ENCODE measurements at places on chromosomes 11 and 22.
A peak's percentile ranks its signal among the peaks of the same experiment; 100 is the strongest.

GRCh38 chr11:13061294-13061990 lies 52.3 kb downstream of the RASSF10 start:
- no peak overlapping the region for H3K4me3 ChIP-seq
- no peaks in the 10 kb centered on the region for H3K36me3 ChIP-seq
- no peak overlapping the region for H3K27ac ChIP-seq
- no peaks in the 10 kb centered on the region for H3K27me3 ChIP-seq
- DNase-seq = no peak

DNA sequence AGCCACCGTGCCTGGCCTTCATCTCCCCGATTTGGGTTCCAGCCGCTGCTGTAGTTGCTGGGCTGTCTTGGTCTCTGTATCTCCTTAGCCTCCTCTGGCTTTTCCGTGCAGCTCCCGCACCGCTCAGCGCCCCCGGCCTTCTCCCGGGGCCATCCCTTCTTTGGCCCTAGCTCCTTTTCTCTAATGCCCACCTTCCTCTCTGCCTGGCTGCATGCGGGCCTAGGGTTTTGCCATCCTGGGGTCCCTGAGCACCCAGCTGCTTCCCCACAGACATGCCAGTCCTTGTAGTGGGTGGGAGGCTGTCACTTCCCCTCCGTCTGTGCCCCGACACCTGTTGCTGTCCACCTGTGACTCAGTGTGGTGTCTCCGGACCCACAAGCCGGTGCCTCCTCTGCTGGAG lies 36.4 kb downstream of the KCNJ4 start:
- no peaks in the 10 kb centered on the region for H3K36me3 ChIP-seq
- H3K4me3 ChIP-seq = no peak overlapping the region
- H3K4me1 ChIP-seq = peaks cover 10% of the 10 kb centered on the region
- H3K27me3 ChIP-seq = no peaks in the 10 kb centered on the region
- no peak for DNase-seq
- H3K27ac ChIP-seq = no peak overlapping the region

GRCh38 chr11:112610494-112610893 lies 349.8 kb upstream of the PLET1 start:
- peaks cover 88% of the 10 kb centered on the region for H3K4me1 ChIP-seq
- no peak for DNase-seq

DNA sequence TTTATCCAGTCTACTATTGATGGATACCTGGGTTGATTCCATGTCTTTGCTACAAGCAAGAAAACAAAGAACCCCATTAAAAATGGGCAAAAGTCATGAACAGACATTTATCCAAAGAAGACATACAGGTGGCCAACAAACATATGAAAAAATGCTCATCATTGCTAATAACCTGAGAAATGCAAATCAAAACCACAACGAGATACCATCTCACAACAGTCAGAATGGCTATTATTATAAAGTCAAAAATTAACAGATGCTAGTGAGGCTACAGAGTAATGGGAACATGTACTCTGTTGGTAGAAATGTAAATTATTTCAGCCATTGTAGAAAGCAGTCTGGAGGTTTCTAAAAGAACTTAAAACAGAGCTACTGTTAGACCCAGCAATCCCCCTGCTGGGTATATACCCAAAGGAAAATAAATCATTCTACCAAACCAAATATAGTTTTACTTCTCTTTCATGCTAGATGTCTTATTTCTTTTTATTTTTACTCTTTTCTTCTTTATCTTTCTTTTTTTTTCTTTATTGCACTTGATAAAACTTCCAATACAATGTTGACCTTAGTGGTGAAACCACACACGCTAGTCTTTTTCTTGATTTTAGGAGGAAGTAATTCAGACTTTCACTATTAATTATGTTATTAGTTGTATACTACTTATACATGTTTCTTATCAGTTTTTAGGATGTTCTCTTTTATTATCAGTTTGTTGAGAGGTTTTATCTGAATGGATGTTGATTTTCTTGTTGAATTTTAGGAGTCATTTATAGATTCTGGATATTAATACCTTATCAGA lies 14.3 kb downstream of the TRIM22 start:
- no peak for DNase-seq
- no peak overlapping the region for H3K4me3 ChIP-seq
- H3K4me1 ChIP-seq = peaks cover 4% of the 10 kb centered on the region
- H3K36me3 ChIP-seq = peaks cover 19% of the 10 kb centered on the region

DNA sequence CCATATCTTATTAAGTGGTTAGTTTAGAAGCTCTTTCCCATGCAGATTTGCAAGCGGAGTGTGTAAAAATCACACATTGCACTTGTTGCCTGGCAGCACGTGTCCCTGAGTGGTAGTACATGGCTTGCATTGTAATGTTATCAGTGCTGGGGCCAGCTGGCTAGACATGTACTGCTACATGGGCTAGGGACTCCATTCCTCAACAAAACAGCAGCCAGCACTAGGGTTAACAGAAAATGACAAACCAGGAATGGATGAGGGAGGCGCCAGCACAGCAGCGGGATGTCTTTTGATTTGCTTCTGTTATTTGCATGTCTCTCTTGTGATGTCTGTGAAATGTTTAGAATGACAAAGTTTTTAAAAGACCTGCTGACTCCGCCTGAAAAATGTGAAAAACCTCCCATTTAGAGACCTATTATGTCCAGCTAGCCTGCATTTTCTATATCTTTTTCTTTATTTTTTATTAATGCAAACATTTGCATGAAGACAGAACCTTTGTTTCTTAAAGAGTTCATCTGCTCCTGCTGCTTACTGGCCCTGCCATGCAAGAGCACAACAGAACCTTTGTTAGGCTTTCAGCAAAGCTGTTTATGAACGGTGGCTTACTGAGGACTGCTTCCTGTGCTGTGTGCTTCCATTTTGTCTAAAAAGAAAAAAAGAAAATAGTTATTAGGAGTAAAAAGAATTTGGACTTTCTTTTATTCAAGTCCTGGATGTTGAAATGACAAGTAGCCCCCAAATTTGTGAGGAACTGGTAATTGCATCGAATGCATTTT lies 40.7 kb downstream of the CSTPP1 start:
- no peak for DNase-seq
- H3K27ac ChIP-seq = peak overlapping the region; percentile 39
- H3K36me3 ChIP-seq = no peaks in the 10 kb centered on the region
- H3K4me3 ChIP-seq = no peak overlapping the region
- H3K27me3 ChIP-seq = no peaks in the 10 kb centered on the region

GRCh38 chr22:46576556-46577367 lies 39.3 kb upstream of the CELSR1 start:
- no peaks in the 10 kb centered on the region for H3K36me3 ChIP-seq
- H3K4me3 ChIP-seq = peak overlapping the region; percentile 75
- peaks cover 51% of the 10 kb centered on the region for H3K4me1 ChIP-seq
- DNase-seq = no peak

Data from mesothelial cell of epicardium (in vitro differentiated cells).